ENCODE measurements at places on chromosomes 6 and 20. TPM values are rescaled to one million over a fixed set of nuclear protein-coding genes. Genes with fewer than 3 reads are reported as not detected.

- no peak for DNase-seq
Observed at GRCh38 chr6:46513533-46513932, 22.3 kb upstream of the RCAN2 start.

The SAYSD1 gene
- 16.2 TPM for total RNA-seq

The GSTA3 gene
- total RNA-seq: 179 TPM

DNA sequence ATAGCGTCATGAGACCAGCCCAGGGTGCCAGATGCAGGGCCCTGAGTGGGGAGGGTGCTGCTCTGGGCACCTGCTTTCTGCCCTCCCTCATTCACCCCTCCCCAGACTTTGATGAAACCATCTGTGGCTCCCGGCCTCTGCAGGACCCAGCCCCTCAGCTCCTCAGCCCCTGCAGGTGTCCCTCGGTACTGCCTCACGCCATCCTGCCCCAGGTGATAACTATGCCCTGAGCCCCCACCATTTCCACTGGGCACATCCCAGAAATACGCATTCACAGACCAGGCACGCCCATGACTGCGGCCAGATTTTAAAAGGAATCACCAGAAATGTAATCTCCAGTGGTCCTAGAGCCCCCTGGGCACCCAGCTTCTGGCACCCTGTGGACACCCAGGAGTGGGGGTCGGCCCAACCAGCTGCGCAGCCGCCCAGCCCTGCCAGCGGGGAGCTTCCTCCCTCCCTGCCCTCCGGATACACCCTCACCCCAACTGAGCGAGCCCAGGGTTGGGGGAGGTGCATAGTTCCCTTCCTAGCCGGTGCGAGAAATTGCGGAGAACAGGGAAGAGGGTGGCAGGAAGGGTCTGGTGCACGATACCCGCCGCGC, 615 bp upstream of the NTSR1 start:
- no peak for DNase-seq

GRCh38 chr6:27747637-27748036, 164.6 kb downstream of the OR2B2 start:
- no peak for DNase-seq
